ENCODE measurements at places on chromosomes 5 and 9.
A peak's percentile ranks its signal among the peaks of the same experiment; 100 is the strongest.

DNA sequence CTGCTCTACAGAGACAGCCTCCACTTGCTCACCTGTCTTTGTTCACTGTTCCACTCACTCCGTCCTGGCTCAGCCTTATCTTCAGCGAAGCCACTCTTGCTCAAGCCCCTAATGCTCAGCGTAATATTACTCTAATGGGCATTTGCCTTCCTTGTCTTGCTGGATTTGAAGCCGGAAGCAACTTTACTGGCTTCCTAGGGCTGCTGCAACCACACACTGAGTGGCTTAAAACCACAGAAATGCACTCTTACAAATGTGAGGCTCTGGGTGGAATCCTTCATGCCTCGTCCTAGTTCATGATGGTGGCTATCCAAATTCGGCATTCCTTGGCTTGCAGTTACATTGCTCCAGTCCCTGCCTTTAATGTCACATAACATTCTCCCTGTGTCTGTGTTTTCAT lies 85.5 kb upstream of the MARCHF11 start:
- H3K27ac ChIP-seq, result no peak overlapping the region
- no peak overlapping the region for H3K4me3 ChIP-seq
- no peak for DNase-seq
- no peaks in the 10 kb centered on the region for H3K27me3 ChIP-seq
- no peaks in the 10 kb centered on the region for H3K36me3 ChIP-seq
- no peaks in the 10 kb centered on the region for H3K4me1 ChIP-seq

DNA sequence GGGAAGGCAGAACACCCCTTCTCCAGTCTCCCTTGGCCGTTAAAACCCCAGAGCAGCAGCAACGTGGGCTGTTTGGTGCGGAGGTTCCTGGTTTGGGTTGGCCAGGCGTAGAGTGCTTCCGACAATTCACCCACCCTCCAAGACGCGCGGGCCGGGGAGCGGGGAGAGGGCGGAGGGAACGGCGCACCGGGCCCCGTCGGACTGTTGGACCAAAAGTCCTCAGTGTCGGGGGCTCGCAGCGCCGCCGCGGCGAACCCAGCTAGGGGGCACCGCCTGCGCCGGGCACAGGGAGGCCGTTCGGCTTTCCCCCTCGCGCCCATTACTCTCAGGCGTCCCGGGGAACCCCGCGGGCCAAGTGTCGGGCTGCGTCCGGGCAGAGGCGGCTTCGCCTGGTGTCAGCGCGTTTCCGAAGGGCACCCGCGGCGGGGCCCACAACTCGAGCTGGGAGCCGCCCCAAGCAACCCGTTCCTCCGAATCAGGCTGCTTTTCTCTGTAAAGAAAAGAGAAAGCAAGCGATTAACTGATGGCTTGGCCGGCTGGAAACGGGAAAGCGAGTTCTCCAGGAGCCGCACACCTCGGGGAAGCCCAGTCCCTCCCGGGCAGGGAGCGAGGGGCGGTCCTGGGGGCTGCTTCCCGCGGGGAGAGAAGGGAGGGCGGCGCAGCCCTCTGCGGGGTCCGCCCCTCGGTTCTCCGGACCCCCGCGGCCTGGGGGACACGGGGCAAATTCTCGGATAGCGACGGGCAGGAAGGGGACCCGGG lies 145.5 kb downstream of the ERCC6L2 start:
- DNase-seq, result peak; percentile 40
- H3K4me3 ChIP-seq, result peak overlapping the region; percentile 8
- no peaks in the 10 kb centered on the region for H3K36me3 ChIP-seq
- no peaks in the 10 kb centered on the region for H3K27me3 ChIP-seq

- peak; percentile 6 for DNase-seq
- no peak overlapping the region for H3K27ac ChIP-seq
- H3K27me3 ChIP-seq, result no peaks in the 10 kb centered on the region
- no peaks in the 10 kb centered on the region for H3K36me3 ChIP-seq
Measured at GRCh38 chr5:90940227-90940995, 381.8 kb downstream of the ADGRV1 start.

GRCh38 chr5:171537070-171537849 lies 117.8 kb downstream of the FGF18 start:
- DNase-seq, result no peak
- H3K4me1 ChIP-seq, result no peaks in the 10 kb centered on the region
- no peak overlapping the region for H3K27ac ChIP-seq
- no peaks in the 10 kb centered on the region for H3K36me3 ChIP-seq
- H3K27me3 ChIP-seq, result no peaks in the 10 kb centered on the region
- H3K4me3 ChIP-seq, result no peak overlapping the region

DNA sequence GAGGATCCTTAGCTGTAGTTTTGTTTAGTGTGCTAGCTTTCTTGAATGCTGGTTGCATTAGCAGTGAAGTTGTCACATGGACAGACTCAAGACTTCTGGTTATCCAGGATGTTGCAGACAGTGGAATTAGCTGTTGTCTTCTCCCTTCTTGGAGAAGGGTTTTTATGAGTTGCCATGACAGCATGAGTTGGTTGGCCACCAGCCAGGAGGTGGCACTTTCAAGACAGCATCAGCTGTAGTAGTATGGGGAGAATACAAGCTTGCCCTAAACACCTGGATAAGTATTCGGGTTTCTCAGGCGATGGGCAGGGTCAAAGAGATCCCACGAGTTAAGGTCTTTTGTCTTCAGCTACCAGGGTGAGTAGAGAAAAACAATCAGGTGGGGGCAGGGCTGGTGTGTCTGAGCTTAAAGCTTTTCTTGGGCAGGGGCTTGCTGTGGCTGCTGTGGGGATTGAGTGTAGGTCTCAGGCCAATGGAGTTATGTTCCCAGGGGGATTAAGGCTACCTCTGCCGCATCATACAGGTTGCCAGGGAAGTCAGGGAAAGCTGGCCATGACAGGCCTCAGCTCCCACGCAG lies 7.7 kb upstream of the C5orf47 start:
- H3K27me3 ChIP-seq, result no peaks in the 10 kb centered on the region
- H3K36me3 ChIP-seq, result no peaks in the 10 kb centered on the region
- no peak overlapping the region for H3K4me3 ChIP-seq
- H3K4me1 ChIP-seq, result no peaks in the 10 kb centered on the region
- no peak overlapping the region for H3K27ac ChIP-seq
- no peak for DNase-seq

DNA sequence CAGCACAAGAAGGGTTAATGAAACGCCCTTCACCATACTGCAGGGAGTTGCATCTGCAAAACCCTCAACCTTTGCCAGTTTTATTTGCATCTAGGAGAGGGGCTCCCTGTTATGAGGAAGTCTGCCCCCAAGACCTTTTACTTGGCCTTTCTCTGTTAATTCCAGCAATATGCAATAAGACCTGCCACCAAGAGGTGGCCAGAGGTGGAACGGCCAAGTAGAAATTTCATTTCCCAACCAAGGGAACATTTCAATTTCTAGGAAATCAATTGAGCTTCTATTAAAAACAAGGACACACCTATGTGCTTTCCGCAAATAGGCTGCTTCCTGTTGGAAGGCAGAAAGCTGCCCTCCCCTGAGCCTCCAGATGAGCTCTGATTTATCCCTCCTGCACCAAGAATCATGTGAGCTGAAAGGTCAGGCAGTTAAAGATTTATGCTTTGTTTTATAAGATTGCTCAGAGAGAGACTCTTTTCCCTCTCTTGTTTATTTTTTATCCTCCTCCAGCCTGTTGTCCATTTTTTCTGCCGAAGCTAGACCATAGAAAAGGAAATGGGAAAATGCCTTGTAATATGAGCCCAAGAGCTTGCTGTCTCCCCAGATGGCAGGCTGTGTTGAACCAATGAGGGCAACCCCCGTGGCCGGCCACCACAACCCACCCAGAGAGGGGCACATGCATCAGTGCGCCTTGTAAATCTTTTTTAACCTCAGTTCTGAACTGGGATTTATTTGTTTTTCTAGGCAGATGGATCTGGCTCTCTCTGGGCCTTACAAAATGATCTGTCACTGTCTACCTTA lies 572.8 kb downstream of the TLE1 start:
- no peak for DNase-seq
- no peaks in the 10 kb centered on the region for H3K36me3 ChIP-seq
- H3K4me3 ChIP-seq, result no peak overlapping the region
- no peak overlapping the region for H3K27ac ChIP-seq

GRCh38 chr9:134913041-134913712 lies 4.5 kb downstream of the FCN1 start:
- no peak overlapping the region for H3K4me3 ChIP-seq
- H3K27me3 ChIP-seq, result no peaks in the 10 kb centered on the region
- DNase-seq, result no peak
- no peaks in the 10 kb centered on the region for H3K36me3 ChIP-seq

DNA sequence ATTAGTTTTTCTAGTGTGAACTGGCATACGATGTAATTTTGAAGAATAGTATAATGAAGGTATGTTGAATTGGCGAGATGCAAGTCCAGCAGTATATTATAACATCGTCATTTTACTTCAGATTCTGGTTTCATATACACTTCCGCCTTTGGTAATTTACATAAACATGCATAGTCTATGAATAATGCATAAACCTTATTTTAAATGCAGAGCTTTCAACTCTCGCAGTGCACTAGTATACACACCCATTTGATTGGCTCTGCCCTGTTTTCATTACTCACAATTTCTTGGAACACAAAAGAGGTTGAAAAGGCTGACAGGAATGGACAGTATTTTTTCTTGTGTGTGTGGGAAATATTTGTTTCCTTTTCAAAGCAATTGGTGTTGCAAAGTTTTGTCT lies 128.9 kb upstream of the CCNH start:
- no peak for DNase-seq
- no peak overlapping the region for H3K4me3 ChIP-seq
- H3K4me1 ChIP-seq, result no peaks in the 10 kb centered on the region

DNA sequence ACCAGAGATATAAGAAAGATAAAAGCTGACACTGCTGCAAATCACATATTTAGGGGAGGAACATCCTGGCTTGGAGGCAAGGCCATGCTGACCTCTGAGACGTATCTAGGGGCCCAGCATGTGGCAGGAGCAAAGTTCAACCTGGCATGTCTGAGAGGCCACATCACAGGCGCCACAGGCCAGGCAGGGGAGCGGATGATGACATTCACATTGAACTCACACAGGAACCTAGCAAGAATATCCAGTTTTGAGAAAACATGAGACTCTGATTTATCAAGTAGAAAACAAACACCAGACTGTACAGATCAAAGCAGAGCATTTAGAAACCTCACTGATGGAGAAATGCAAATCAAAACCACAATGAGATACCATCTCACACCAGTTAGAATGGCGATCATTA lies 64.2 kb upstream of the STK32A start:
- H3K4me3 ChIP-seq, result no peak overlapping the region
- DNase-seq, result peak; percentile 19
- H3K27ac ChIP-seq, result no peak overlapping the region
- H3K36me3 ChIP-seq, result no peaks in the 10 kb centered on the region
- peaks cover 25% of the 10 kb centered on the region for H3K4me1 ChIP-seq
- H3K27me3 ChIP-seq, result no peaks in the 10 kb centered on the region

GRCh38 chr5:177169271-177169670 lies 35.7 kb downstream of the NSD1 start:
- H3K36me3 ChIP-seq, result no peaks in the 10 kb centered on the region
- H3K4me1 ChIP-seq, result no peaks in the 10 kb centered on the region
- H3K27me3 ChIP-seq, result no peaks in the 10 kb centered on the region
- no peak overlapping the region for H3K4me3 ChIP-seq
- DNase-seq, result no peak

DNA sequence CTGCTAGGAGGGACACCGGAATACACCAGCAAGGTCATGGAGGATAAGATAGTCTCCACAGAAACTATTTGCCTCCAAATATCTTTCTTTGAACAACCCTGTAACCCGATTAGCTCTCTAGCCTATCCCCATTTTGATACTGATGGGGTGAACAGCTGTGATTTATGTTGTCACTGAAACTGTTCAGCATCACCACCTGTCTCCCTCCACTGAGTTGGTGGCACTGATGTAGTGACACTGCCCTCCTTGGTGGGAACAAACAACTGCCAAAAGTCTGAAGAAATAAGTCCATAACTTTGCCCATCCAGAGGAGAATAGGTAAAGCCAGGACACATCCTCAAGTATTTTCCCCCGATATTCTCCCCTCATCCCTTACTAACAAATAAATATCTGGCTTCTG lies 24.3 kb upstream of the KCNV2 start:
- H3K27ac ChIP-seq, result no peak overlapping the region
- no peaks in the 10 kb centered on the region for H3K27me3 ChIP-seq
- no peaks in the 10 kb centered on the region for H3K36me3 ChIP-seq
- no peak overlapping the region for H3K4me3 ChIP-seq
- H3K4me1 ChIP-seq, result no peaks in the 10 kb centered on the region
- DNase-seq, result no peak

DNA sequence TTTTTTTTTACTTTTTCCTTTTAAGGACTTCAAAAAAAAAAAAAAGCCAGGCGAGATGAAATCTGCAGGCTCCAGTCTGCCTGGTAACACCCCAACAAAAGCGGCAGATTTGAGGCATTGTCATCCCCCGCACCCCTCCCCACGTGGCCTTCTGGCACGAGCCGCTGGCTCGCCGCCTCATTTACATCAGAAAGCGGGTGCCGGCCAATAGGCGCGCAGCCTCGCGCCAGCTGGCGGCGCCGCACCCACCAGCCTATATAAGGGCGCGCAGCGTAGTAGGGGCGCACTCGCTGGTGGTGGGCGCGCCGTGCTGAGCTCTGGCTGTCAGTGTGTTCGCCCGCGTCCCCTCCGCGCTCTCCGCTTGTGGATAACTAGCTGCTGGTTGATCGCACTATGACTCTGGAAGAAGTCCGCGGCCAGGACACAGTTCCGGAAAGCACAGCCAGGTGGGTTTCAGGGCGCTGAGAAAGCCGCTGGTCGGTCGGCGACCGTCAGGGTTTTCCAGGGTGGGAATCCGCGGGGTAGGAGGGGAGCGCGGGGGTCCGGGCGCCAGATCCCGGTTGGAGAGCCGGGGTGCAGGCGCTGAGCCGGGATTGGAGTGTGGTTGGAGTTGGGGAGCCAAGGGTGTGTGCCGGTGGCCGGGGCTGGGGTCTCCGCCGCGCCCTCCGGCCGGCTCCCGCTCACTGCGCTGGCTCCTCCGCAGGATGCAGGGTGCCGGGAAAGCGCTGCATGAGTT lies at the start of gene GADD45G:
GADD45G (plus strand) TSS at position 284 of the 736 bp plus-strand sequence; CDS start at position 394, 110 bp downstream.
- H3K4me3 ChIP-seq, result peak within 1 kb of the TSS; percentile 74
- peak within 1 kb of the TSS; percentile 90 for H3K27ac ChIP-seq
- DNase-seq, result peak; percentile 97
- H3K27me3 ChIP-seq, result no peaks in the 10 kb centered on the region

DNA sequence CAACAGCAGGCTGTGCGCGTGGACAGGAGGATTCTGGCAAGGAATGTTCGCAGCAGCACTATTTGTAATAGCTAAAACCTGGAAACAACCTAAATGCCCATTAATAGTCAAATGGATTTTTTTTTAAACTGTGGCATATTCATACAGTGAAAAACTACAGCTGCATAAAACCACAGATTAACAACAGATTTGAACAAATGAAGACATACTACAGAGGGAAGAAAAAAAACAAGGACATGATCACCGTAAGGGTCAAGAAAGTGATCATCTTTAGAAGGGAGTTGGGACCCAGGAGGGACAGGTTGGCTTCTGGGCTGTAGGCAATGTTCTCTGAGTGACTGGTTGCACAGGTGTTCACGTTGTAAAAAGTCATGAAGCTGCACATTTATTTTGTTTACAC lies 1.2 kb upstream of the TMOD1 start:
- DNase-seq, result no peak
- H3K4me1 ChIP-seq, result peaks cover 48% of the 10 kb centered on the region
- H3K4me3 ChIP-seq, result no peak overlapping the region
- H3K27me3 ChIP-seq, result no peaks in the 10 kb centered on the region
- H3K27ac ChIP-seq, result peak overlapping the region; percentile 92
- H3K36me3 ChIP-seq, result no peaks in the 10 kb centered on the region

- no peak overlapping the region for H3K27ac ChIP-seq
- H3K4me1 ChIP-seq, result peaks cover 45% of the 10 kb centered on the region
- H3K27me3 ChIP-seq, result no peaks in the 10 kb centered on the region
- H3K36me3 ChIP-seq, result no peaks in the 10 kb centered on the region
- no peak overlapping the region for H3K4me3 ChIP-seq
- no peak for DNase-seq
Measured at GRCh38 chr9:112327718-112328450, 5.5 kb downstream of the PTBP3 start.

All from body of pancreas (tissue), 4 donors.